ENCODE measurements at places on chromosomes 3 and 15.

DNA sequence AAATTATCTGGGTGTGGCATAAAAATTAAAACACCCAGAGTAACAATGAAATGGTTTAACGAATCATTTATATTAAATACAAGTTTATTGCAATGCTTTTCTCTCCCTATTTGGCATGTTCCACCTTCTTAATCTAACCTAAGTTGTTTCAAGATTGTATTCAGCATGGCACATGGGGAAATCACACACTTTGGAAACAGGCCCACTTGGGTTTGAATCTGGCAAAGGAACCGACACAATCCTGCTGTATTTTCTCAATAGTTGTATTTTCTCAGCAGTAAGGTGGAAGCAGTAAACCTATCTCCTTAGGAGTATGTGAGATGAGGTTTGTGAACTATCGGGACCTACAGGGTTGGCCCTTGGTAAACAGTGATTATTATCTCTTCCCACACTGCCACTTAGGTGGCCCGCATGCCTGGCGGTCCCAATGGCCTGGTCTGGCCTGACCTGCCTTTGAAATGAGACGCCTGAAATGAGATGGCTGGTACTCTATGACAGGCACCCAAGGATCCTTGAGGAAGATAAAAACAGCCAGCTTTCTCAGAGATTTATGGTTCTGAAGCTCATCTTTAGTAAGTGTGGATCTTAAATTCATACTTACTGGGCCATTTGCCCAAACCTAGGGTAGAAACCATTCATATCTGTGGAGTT, 45.3 kb upstream of the VILL start:
- no peak for DNase-seq

GRCh38 chr3:38829404-38829803, 13.4 kb upstream of the SCN10A start:
- DNase-seq = peak; percentile 87

DNA sequence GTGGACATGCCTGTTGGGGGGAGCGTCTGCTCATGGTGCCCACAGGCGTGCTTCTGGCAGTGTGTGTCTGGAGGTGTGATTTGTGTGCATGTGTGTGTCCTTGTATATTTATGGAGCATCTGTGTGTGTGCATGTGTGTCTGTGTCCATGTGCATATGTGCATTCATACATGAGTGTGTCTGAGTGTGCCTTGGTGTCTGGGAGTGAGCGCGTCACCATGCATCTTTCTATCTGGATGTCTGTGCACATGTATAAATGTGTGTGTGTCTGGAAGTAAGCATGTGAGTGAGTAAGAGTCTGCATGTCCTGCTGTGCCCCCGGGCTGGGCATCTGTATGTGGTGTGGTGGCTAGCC, 58.1 kb upstream of the PRR23E start:
- DNase-seq = no peak

DNA sequence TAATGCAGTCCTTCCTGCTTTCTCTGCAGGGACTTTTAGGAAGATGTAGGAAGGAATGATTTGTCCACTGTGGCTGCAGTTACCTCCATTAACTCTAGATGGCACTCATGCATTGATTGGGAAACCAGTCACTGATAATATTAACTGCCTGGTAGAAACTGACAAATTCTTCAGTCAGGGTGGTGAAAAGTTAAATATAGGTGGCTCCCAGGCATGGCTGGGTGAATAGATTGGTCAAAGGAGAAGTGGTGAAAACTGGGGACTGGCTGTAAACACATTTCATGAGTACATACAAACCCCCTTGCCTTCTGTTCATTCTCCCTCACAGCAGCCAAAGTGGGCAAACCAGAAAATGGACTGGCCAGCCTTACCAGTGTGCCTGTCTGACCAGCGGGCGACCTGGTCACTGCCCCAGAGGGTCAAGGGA, 333.4 kb downstream of the THSD4 start:
- peak; percentile 66 for DNase-seq

DNA sequence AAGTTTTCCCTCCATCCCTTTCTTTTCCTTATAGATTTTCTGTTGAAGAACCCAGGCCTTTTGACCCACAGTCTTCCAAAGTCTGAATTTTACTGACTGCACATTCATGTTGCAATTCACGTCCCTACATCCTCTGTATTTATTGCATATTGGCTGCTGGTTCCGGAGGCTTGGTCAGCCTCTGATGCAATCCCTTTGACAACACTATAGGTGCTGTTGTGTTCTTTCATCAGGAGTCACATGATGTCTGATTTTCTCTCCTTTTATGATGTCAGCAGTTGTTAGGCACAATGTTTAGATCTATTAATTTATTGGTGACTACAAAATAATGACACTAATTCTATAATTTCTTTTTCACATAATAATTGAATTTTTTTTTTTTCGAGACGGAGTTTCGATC, 8.7 kb downstream of the CYP1A1 start:
- peak; percentile 9 for DNase-seq

GRCh38 chr3:69451594-69451993, 65.7 kb upstream of the FRMD4B start:
- DNase-seq = no peak

DNA sequence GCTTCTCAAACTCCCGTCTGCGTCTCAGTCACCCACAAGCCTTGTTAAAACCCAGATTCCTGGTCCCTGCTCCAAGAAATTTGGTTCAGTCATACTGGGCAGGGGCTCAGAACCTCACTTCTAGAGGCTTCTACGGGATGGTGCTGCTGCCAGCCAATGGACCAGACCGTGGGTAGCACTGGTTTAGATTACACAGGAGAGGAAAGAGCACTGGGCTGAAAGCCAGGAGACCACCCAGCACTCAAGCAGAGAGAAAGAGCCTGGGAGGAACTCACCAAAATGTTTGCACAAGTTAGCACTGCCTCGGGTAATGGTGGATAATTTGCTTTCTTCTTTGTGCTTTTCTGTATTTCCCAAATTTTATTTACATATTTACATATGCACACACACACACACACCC, 46.9 kb upstream of the MUC13 start:
- no peak for DNase-seq

DNA sequence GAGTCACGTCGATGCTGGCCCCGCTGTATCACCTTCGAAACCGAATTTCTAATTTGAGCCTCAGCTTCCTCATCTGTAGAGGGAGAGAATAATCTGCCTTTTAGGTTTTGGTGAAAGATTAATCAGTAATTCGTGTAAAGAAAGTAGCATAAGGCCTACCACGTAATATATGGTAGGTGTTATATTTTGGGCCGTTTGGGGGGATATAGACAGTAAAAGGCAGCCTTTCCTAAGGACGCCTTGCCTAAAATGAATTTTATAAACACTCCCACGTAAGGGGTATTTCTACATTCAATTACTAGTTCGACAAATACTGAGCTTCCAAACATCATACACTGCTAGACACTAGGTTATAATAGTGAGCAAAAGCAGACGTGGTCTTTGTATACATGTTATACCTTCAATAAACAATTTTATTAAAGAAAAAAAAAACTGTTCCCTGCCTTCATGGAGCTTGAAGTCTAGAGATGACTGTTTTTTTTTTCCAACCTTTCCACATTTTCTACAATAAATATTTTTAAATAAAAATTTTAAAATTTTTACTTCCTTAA, 737 bp downstream of the JAGN1 start:
- DNase-seq = no peak

- DNase-seq = no peak
Observed at GRCh38 chr3:99981138-99981537, 133.2 kb downstream of the FILIP1L start.

DNA sequence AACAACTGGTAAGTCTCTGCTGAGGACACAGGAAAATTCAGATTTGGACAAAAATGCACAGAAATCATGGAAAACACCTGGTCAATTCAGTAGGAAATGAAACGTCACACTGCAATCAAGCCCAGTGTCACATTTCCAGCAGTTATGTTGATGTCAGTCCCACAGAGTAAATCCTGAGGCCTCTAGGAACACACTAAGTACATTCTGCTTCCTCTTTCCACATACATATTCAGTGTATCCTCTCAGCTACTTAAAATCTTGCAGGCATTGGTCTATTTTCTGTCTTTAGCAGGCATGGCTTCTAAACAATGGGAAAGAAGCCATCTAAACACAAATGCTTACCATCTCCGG, 207.8 kb downstream of the PLCL2 start:
- no peak for DNase-seq

DNA sequence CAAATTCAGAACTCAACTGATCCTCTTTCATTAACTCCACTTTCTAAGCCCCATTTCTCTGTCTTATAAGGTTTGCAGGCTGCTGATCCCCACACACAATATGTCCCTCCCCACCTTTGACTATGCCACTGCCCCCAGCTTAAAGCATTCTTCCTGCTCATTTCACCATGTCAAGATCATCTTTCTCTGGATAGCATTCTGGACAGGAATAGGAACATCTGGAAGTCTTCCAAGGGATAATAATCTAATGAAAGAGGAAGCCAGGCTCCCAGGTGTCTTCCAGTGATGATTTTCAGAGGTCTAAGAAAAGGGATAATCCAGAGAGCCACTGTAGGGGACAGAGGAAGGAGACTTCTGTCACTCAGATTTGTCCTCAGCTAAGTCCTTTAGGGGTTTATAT, 54.6 kb upstream of the GALNT15 start:
- DNase-seq = no peak

GRCh38 chr15:73996939-73997338, 2.4 kb downstream of the PML start:
- DNase-seq = peak; percentile 73

DNA sequence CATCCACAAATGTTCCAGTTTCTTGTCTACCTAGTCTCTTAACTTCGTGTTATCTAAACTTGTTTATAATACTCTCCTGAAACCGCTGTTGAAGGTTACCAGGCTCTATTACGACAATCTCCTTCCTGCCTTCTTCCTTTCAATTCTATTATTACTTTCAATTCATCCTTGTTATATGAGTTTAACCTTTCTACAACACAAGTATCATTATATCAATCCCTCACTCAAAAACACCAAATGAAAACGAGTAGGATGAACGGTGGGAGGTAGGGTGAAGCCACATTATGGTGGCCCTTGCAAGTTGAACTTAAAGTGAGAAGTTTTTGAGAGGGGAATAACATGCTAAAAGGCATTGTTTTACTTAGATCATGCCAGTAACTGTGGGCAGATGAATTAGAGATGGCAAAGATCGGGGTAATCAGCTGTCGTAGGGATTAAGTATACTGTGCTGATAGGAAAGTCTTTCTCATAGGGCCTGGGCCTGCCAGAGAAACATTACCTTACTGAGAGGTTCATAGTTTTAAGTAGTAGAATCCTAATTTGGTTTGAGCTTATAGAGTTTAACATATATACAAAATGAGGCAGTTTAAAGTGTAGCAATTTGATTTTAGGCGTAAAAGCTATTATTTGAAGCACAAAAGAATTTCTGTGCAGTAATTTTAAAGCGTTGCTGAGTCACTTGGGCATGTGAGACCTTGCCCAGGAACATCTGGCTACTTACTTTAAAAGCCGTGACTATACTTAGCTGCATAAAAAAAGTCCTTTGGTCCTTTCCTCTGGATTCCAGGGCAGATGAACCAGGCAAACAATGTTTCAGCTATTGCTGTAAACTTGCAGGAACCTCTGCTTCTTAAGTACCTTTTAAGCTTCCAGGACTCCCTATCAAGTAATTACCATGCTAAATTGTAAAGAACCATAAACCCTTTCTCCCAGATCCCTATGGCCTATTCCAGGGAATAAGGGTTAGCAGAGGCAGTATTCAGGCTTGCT, 3.3 kb upstream of the CEP97 start:
- no peak for DNase-seq

GRCh38 chr3:115851571-115851970, 228.3 kb downstream of the GAP43 start:
- no peak for DNase-seq

- no peak for DNase-seq
Observed at GRCh38 chr3:71994203-71994602, 209.3 kb upstream of the PROK2 start.
